Transverse colon (tissue), 4 donors: ENCODE measurements at places on chromosomes 13 and 19. TPM values are rescaled to one million over a fixed set of nuclear protein-coding genes. Genes with fewer than 3 reads are reported as not detected.

The LRRC8E gene
- total RNA-seq, result not detected

The CAMSAP3 gene
- 38.6 TPM for total RNA-seq

The SHC2 gene
- 10.7 TPM for total RNA-seq

The B3GNT8 gene
- 18.5 TPM for total RNA-seq

The C19orf53 gene
- total RNA-seq, result 102 TPM

The NLRP5 gene
- not detected for total RNA-seq

The RYR1 gene
- 2.1 TPM for total RNA-seq

The SAFB gene
- total RNA-seq, result 236 TPM

The NOVA2 gene
- 0.41 TPM for total RNA-seq

The OR7C1 gene
- total RNA-seq, result not detected

The SMIM44 gene
- total RNA-seq, result not detected

The LIM2 gene
- not detected for total RNA-seq
